A549 treated with DMSO at 1 μM for 4 hours (cell line): ENCODE measurements at places on chromosomes 4 and X. TPM values are rescaled to one million over a fixed set of nuclear protein-coding genes. Genes with fewer than 3 reads are reported as not detected.

OPHN1 gene
- 1.4 to 2.0 TPM (median 1.9 TPM) in 5 replicates for total RNA-seq

ATOH1 gene
- total RNA-seq, result not detected in 5 replicates

RAB41 gene
- not detected in 5 replicates for total RNA-seq

ENPP6 gene
- total RNA-seq, result not detected in 5 replicates

SYP gene
- 2.6 to 3.4 TPM (median 3.1 TPM) in 5 replicates for total RNA-seq

TMEM271 gene
- total RNA-seq, result not detected in 5 replicates

KLKB1 gene
- total RNA-seq, result 0.03 TPM in 1 of 5 replicates, not detected in the others

FGFBP2 gene
- not detected in 5 replicates for total RNA-seq

SSX2B gene
- not detected in 5 replicates for total RNA-seq

PCDH18 gene
- not detected in 5 replicates for total RNA-seq

CMC4 gene
- total RNA-seq, result 14.3 to 15.9 TPM (median 14.9 TPM) in 5 replicates

RTL9 gene
- total RNA-seq, result 0.03 to 0.13 TPM (median 0.07 TPM) in 5 replicates

UGT2B7 gene
- 0.19 to 0.26 TPM (median 0.22 TPM) in 5 replicates for total RNA-seq

GUCY1A1 gene
- total RNA-seq, result not detected in 5 replicates

H2BW2 gene
- not detected in 5 replicates for total RNA-seq

RAPGEF2 gene
- 11.9 to 15.5 TPM (median 14.4 TPM) in 5 replicates for total RNA-seq

DCAF8L2 gene
- total RNA-seq, result not detected in 5 replicates

RTL3 gene
- 0.06 TPM in 1 of 5 replicates, not detected in the others for total RNA-seq

TMEM31 gene
- 0.14 to 0.16 TPM in 2 of 5 replicates, not detected in the others for total RNA-seq

PABPC1L2B gene
- total RNA-seq, result not detected in 5 replicates

VCX2 gene
- total RNA-seq, result not detected in 5 replicates

PAGE2B gene
- not detected in 5 replicates for total RNA-seq

FAM236B gene
- not detected in 5 replicates for total RNA-seq

PAK3 gene
- total RNA-seq, result 0.05 to 0.17 TPM in 2 of 5 replicates, not detected in the others

AREG gene
- 69.6 to 88.2 TPM (median 81.0 TPM) in 5 replicates for total RNA-seq

SMIM10L2A gene
- 0.17 to 0.29 TPM (median 0.17 TPM) in 5 replicates for total RNA-seq
